Fibroblast of villous mesenchyme (primary cell): ENCODE measurements at places on chromosomes 2 and 18. TPM values are rescaled to one million over a fixed set of nuclear protein-coding genes. Genes with fewer than 3 reads are reported as not detected.
A peak's percentile ranks its signal among the peaks of the same experiment; 100 is the strongest.

DNA sequence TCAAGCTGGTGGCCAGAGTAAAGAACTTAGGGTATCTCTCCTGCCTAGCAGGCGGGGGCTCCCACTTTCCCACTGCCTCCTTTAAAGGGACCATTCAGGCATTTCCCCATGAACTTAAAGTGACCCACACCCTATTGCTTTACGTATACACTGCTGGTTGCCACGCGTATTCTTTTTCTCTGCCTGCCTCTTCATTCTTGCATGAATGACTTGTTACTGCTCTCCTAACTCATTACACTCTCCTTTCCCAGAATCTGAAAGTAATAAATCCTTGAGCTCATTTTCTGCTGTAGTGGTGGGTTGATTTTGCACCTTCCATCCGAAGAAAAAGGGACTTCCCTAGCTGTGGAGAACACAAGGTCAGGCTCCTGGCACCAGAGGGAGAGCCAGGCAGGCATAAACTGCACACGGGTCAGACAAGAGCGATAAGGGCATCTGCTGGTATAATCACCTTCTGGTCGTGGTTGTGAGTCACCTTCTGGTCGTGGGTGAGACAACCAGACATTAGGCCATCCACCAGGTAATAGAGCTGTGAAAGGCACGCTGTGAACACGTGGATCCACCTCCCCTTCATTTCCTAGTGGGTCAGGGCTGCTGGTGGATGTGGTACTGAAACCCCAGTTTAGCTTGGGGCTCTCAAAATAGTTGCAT, 950.3 kb downstream of the SOCS6 start:
- DNase-seq = no peak

DNA sequence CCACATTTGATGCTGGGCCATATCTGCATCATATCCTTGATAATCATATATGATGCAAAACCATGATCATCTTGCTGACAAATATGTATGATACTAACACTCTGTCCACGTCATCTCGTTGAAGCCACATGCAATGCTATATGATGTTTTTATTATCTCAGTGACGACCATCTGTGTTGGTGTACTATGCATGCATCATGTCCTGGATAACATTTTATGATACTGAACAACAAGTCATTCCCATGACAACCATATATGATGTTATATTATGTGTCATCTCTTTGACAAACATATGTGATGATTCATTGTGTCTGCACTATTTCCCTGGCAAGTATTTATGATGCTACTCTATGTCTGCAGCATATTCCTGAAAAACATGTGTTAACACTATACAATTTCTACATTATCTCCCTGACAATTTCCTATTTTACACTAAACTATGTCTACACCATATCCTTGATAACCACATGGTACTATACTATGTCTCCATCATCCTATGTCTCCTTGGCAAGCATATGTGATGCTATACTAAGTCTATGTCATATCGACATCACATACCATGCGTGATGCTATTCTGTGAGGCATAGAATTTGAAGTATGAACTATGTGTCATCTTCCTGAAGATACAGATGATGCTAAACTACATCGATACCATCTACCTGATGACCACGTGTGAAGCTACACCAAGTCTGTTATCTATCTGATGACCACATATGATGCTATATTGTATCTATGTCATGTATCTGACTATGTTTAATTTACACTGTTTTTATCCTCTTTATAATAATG, 37.0 kb downstream of the DAW1 start:
- DNase-seq = peak; percentile 29

DNA sequence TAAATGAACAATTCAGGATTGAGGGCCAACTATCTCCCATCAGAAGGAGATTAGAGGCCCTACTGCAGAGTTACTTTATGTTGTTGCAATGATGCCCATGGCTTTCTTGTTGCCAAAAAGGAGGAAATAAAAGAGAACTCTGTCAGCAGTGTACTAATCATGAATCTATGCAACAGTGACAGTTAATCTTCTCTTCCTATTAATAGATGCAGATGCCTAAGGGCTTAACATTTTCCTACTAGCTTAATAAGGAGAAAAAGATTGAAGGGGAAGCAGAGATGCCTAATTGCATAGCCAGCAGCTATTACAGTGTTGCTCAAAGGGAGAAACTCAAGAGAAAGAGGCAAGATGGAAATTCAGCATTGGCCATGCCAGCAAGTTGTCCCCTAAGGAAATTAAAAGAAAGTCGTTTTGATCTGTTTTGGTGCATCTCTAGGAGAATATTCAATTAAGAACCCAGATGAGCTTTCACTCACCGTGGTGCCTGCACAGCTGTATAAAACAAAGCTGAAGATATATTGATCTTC, 107.1 kb upstream of the KCNJ3 start:
- no peak for DNase-seq

- DNase-seq = no peak
These were observed 158.6 kb downstream of the HNMT start for GRCh38 chr2:138122891-138123290.

DNA sequence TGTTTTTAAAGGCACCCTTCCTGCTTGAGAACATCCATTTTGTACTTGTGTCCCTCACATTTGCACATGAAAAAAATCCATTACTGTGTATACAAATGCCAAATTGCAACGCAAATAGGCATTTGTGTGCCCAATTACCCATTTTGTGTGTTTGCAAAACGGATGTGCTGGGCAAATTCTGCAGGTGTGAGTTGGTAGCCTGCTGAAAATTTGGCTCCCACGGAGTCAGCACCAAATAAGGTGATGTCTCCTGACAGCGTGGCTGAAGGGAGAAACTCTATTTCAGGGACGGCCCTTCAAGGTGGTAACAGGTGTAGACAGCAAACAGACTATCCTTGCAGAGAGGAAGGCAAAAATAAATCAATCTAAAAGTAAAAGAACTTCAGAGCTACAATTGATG, 661.1 kb downstream of the BCL11A start:
- DNase-seq = no peak

DNA sequence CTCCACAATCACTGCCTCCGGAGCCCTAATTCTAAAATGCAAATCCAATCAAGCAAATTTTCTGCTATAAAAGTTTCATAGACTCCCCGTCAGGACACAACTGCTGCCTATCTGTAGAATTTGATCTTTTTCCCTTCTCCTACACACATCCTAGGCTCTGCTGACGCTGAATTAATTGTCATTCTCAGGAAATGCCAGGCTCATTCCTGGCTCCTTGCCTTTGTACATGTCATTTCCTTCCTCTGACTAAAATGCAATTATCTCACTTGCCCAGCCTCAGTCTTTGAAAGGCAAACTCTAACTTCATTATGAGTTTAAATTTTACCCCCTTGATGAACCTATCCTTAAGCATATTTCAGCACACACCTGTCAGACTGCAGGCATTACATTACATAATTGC, 844.9 kb upstream of the CRIM1 start:
- no peak for DNase-seq

GRCh38 chr2:100124761-100125160, 17.6 kb downstream of the AFF3 start:
- DNase-seq = no peak

DNA sequence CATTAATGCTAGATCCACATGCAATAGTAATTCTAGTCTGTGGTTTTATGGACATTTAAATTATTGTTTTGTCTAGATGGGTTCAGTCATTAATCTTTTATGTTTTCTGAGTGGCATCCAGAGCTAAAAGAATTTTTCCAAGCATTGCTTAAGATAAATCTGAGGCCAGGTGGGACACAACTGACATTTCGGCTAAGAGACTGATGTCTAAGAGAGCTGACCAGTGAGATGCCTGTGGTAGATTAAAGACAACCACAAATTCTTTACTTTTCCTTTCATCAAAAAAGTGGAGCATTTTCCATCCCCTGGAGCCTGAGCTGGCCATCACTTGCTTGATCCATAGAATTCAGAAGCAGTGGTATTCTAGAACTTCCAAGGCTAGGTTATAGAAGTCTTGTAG, 182.2 kb downstream of the NRP2 start:
- no peak for DNase-seq

DNA sequence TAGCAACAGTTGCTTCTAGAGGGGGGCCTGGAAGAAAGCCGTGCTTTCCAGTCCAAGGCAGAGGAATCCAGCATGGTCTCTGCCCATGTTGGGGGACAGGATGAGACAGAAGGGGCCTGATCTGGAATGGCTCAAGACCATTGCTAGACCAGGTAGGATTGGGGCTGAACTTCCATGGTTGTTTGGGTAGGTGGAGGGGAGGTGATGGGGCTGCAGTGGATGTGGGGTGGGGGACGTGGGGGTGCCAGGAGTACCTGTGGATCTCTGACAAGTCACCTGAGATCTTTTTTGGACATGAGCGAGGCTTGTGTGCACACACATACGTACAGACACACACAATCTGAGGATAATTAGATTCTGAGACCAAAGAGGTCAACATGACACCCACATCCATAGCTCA, 228.7 kb upstream of the SKOR2 start:
- DNase-seq = no peak

- no peak for DNase-seq
These were observed 119.2 kb downstream of the ACKR3 start for GRCh38 chr2:236688563-236689392.

DNA sequence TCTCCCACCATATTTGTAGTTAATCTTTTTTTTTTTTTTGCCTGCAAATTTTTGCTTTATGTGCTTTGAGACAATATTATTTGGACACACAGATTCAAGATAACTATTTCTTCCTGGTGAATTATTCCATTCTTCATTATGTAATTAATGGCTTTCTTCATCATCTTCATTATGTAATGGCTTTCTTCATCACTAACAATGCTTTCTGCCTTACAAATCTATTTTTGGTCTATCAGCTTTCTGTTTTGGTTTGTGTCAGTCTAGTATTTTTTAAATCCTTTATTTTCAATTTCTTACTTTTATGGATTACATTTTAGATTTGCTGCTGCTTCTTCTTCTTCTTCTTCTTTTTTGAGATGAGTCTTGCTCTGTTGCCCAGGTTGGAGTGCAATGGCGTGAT, 60.5 kb downstream of the MSH6 start:
- DNase-seq = peak; percentile 22

- DNase-seq = peak; percentile 64
These were observed 972 bp downstream of the IL1R1 start for GRCh38 chr2:102143450-102143985.

DNA sequence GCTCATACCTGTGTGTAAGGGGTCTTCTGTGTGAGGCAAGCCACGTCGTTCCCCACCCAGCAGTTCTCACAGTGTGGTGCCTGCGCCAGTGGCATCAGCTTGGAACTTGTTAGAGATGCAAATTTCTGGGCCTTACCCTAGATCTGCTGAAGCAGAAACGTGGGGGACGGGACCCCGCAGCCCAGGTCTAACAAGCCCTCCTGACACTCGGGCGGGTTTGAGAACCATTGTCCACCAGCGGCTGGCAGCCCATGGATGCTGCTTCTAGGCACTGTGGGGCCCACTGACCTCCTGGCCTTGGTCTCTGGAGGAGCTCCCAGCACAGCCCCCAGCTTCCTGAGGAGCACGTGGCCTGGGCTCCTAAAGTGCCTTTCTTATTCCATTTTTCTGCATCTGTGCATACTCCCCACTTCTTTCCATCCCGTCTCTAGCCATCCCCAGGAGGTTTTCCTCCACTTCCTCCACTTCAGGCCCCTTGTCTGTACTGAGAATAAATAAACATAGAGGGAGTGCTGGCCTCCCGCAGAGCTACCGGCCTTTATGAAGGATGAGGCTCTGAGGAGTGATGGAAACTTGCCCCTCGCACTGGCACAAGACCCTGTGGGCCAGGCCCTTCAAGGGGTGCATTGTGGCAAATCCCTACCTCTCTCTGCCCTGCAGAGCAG, 94.3 kb downstream of the GALR1 start:
- no peak for DNase-seq

DNA sequence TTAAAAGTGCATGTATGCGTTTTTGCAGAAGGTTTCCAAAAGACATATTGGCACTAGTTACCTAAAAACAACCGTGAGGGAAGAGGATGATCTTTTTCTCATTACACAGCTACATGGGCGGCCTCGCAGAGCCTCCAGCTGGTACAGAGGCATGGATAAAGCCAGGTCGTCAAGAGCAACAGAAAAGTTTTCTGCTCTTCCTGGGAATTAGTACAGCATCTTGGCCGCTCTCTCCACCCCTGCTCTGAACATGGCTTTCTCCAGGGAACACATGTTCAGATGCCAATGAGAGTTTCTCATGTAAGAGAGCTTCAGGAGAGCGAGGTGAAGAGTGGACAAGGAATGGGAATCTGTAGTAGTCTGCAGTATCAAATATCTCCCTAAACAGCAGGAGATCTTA, 108.4 kb downstream of the ZEB2 start:
- no peak for DNase-seq

- no peak for DNase-seq
These were observed 233.9 kb upstream of the HDAC4 start for GRCh38 chr2:239634769-239635168.

DNA sequence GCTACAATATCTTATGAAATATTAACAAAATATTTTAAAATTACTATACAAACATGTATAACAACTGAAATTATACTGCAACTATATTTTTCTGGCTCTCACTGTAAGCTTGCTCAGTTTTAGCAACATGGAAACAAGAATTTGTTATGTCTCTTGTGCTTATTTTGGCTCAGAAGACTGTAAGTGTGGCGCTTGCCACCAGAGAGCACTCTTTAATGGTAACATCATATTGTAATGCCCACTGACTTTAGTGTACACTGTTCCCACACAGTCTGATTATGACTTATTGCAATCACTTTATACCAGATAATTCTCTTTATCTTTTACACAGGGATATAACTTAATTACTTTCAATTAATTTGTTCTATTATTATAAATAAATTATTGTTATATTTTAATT, 1500.6 kb upstream of the TMEFF2 start:
- peak; percentile 13 for DNase-seq

DNA sequence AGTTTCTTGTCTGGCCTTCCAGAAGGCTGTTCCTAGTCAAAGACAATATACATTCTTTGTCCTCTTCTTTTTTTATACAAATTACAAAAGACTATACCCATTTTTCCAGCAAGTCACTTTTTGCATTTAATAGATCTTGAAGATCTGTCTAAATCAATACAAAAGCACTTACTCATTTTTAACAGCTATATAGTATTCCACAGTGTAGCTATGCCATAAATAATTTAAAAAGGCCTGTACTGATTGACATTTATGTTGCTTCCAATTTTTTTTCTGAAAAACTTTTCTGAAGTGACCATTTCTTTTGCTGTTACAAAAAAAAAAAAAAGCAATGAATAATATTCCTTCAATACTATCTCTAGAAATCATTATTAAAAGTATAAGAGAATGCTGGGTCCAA, 30.3 kb upstream of the HNRNPLL start:
- no peak for DNase-seq

GRCh38 chr2:170544817-170545216, 170.3 kb upstream of the SP5 start:
- DNase-seq = no peak

SUMO1 gene
- 109 and 167 TPM in 2 replicates for total RNA-seq

COMMD1 gene
- 59.2 and 63.5 TPM in 2 replicates for total RNA-seq

ANKRD36B gene
- total RNA-seq = 20.3 and 40.2 TPM in 2 replicates

NR4A2 gene
- total RNA-seq = 0.32 TPM in 1 of 2 replicates, not detected in the other

ALPG gene
- total RNA-seq = not detected in 2 replicates

KANSL1L gene
- 18.0 and 28.1 TPM in 2 replicates for total RNA-seq

USP34 gene
- total RNA-seq = 121 and 154 TPM in 2 replicates

HTR2B gene
- total RNA-seq = 109 and 159 TPM in 2 replicates

SIX3 gene
- total RNA-seq = not detected in 2 replicates

SCN2A gene
- total RNA-seq = 2.3 and 11.7 TPM in 2 replicates

CTAGE1 gene
- total RNA-seq = 0.43 TPM in 1 of 2 replicates, not detected in the other

SEPTIN10 gene
- total RNA-seq = 73.1 and 83.3 TPM in 2 replicates

PTPRN gene
- total RNA-seq = 0.86 and 0.97 TPM in 2 replicates

EIPR1 gene
- total RNA-seq = 23.8 and 32.4 TPM in 2 replicates
